ENCODE measurements at places on chromosomes 5 and 9.

DNA sequence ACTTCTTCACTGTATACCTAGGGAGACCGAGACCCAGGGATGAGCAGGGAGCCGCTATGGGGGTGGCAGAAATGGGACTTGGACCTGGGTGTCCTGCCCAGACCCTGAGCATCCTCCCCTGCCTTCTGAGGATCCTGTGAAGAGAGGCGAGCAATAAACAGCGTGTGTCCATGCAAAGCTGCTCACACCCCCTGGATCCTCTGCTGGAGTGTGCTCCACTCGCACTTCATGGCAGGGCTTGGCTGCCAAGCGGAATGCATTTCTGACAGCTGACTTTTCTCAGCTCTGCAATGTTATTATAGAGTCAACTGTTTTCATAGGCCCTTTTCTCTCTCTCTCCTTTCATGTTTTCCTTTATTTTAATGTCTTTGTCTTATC, 31.0 kb upstream of the ALDH1B1 start:
- no peak for DNase-seq

DNA sequence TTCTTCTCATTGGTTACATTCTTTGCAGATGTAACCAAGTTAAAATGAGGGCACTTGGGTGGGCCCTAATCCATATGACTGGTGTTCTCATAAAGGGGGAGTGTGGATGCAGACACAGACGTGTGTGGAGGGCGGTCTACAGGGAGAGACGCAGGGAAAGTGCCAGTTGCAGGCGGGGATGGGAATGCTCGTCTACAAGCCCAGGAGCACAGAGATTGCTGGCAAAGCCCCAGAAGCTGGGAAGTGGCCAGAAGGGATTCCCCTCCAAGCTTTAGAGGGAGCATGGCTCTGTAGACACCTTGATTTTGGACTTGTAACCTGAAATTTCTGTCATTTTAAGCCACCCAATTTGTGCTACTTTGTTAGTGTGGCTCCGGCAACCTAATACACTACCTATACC, 96.8 kb upstream of the CTSL start:
- DNase-seq = no peak

- DNase-seq = no peak
These were observed 439.2 kb downstream of the PTPRD start for GRCh38 chr9:10173561-10173960.

- no peak for DNase-seq
These were observed 16.3 kb upstream of the PRR16 start for GRCh38 chr5:120447706-120448239.

- no peak for DNase-seq
These were observed 42.9 kb upstream of the ALDOB start for GRCh38 chr9:101478444-101478843.

GRCh38 chr9:7293091-7293490, 506.5 kb downstream of the DMAC1 start:
- DNase-seq = no peak

- no peak for DNase-seq
These were observed 937 bp downstream of the SVEP1 start for GRCh38 chr9:110578575-110579033.

DNA sequence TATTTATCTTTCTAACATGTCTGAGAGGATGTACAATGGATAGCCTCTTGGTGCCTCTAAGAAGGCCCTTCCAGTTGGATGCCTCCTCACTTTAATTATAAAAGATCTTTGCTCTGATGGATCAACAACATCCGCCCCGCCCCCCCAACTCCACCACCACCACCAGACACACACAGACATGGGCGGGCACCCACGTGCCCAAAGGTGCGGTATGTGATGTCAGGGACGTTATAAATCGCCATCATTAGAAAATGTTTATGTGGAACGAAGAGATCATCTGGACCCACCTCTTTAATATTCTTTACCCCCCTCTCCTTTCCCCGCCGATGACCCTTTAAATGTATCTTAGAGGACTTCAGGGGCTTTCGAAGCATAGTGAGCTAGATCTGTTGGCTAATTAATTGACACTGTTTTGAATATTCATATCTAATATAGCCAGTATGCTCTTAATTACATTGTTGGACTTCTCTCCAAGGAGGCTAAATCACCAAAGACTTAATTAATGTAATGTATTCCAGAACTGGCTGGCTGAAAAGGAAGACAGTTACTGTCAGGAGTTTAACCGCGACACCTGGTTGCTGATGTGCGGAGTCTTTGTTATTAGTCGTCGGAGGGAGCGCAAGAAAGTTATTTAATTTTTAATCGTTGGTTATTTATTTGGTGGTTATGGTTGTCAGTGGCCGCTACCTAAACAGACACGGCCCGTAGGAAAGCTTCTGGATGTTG, 6.1 kb upstream of the FOXB2 start:
- no peak for DNase-seq

GRCh38 chr9:34551751-34552605, 29.2 kb upstream of the ENHO start:
- no peak for DNase-seq

All from breast epithelium (tissue), 4 donors.